Activated T-cell treated with anti-CD3 and anti-CD28 coated beads, Interleukin-2, amount 50 U/mL, for 1 hour (primary cell): ENCODE measurements at places on chromosomes 2 and 18.

DNA sequence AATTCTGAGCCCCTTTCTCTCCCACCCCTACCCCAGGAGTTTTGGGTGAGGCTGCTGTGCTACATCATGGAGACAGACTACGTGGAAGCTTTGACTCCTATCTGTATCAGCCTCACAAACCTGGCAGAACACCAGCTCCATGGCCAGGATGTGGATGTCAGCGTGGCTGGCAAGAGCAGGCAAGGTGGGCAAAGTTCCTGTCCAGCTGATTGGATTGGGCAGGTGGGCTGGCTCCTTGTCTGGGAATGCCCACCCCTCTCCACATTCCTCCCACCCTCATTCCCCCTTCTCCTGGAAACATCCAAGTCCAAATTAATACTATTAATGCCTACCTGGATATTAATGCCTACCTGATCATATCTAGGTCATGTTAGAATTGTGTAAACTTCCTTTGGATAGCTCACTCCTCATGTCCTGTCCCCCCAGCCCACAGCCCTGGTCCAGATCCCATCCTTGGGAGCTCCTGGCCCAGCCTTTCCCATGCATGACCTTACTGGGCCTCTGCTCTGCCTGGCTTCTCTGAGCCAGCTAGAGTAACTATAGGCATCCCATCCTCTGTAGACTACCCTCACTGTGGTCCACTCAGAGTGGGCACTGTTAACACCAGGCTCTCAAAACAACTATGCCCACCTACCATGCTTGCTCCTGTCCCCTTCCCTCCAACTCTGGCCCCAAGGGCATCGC, 24.1 kb downstream of the MROH2A start:
- no peak for DNase-seq

- DNase-seq = peak; percentile 67
These were observed 1.9 kb downstream of the DUSP2 start for GRCh38 chr2:96143231-96143847.

DNA sequence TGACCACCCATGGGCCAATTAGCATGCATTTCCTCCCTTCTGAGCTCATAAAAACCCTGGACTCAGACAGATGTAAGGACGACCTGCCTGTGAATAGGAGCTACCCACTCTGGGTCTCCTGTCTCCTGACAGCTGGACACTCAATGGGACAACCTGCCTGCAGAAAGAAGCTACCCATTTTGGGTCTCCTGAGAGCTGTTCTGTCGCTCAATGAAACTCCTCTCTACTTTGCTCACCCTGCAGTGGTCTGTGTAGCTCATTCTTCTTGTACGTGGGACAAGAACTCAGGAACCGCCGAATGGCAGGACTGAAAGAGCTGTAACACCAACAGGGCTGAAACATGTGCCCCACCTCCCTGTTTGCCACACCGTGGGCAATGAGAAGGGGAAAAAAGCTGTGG, 60.3 kb upstream of the DYNC1I2 start:
- no peak for DNase-seq

- DNase-seq = no peak
These were observed 92.9 kb downstream of the ACKR3 start for GRCh38 chr2:236662231-236663185.
